COR-L47 (cell line): ENCODE measurements at places on chromosomes 2 and 18.

DNA sequence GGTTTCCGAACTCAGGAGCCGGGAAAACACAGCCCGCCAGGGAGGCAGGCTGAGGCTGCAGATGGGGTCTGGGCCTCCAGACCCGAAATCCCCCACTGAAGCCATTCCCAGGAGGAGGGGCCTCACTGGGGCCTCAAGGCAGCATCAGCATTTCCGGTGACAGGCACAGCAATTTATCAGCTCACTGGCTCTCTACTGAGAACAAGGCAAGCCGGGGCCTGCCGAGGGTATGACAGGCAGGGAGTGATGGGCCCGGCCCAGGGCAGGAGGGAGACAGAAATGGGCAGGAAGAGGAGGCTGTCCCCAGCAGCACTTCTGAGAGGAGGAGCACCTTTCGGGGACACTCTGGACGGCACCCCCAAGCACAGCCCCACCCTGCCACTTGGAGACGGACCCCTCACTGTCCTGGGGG lies 12.5 kb downstream of the SDC1 start:
- DNase-seq, result no peak

GRCh38 chr2:109479804-109480203 lies 134.0 kb downstream of the SEPTIN10 start:
- DNase-seq, result no peak

DNA sequence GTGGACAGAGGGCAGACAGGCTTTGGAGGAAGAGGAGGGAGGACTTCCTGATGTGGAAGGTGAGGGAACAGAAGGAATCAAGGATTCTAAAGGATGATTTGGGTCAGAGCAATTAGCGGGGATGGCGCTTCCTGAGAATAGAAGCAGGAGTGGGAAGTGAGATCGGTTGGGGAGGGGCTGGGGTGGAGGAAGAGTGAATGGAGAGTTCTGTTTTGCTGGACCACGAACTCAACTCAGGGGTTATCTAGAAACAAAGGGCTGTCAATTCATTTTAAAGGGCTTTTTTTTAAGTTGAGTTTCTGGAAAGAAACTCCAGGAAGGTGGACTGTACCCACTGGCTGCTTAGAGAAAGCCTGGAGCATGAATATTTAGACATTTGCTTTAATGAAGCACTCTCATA lies 54.9 kb downstream of the BCL2L11 start:
- no peak for DNase-seq

GRCh38 chr2:196259507-196260481 lies 88.4 kb upstream of the STK17B start:
- DNase-seq, result no peak

GRCh38 chr2:127619877-127620705 lies 25.9 kb upstream of the GPR17 start:
- no peak for DNase-seq

DNA sequence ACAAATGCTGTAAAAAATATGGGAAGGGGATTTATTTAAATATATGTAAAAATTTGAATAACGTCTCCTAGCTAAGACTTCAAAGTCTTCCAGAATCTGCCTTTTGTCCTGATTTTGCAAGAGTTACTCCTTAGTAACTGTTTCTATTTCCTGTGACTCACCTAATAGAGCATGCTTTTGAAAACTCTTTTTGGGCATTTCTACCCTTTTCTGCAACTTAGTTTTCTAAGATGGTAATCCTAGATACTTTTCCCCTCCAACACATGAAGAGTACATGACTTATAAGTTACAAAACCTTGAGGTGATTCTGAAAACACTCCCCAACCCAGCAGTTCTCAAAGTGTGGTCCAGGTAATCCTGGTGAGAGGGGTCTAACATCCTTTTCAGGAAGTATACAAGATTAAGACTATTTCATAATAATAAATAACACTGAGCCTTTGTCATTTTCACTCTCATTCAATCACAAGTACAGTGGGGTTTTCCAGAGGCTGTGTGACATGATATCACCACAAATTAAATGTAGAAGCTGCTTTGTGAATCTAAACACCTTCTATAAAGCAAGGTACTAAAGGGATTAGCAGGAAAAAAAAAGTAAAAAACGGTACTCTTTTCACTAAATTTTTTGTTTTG lies 31.9 kb downstream of the PPP4R3B start:
- DNase-seq, result no peak

DNA sequence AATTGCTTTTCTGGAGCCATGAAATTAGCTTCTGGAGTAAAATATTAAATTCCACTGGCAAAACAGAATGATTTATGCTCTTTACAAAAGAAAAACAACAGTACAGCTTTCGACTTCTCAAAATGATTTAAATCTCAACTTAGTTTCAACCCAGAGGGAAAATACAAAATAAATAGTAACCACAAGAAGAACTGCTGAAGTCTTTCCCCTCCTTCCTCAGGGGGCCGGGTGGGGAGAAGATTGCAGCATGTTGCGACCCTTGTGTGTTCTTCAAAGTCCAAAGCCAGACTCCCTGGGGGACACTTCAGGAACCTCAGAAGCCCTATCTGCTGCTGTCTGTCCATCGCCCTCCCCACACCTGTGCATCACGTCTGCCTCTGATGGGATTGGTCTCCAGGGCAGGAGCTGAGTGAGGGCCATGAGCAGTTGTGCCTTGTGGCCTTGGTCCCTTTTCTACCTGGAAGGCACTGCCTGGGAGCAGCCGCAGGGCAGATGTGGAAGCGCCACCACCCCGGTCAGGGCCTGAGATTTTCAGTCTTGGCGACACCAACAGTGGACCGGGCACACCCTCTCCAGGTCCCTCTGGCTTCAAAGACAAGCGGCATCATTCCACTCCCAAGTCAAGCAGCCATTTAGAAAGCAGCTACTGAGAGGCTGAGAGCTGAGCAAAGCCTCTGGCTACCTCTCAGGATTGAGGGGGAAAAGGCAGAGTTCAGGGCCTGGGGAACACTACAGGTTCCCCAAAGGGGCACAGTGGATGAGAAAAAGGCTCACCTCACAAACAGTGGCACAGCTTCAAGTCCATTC lies 210.1 kb upstream of the RAB6C start:
- DNase-seq, result no peak

DNA sequence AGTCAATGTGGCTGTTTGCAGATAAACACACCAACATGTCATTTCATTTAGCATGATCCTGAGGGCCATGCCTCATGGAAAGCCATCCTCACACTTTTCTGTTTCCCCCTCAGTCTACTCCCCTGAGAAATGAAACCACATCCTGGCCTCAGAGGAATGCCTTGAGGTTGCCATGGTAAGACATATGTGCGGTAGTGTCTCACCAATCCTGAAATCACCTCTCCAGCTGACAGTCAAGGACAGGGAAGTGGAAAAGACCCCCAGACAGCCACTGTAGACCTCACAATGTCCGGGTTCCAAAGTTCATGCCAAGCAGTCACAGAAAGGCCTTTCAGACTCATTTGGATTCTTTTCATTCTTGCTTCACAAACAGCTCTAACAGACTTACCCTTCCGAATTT lies 175.2 kb upstream of the PKDCC start:
- no peak for DNase-seq
